ENCODE measurements at places on chromosomes 16 and 17.

DNA sequence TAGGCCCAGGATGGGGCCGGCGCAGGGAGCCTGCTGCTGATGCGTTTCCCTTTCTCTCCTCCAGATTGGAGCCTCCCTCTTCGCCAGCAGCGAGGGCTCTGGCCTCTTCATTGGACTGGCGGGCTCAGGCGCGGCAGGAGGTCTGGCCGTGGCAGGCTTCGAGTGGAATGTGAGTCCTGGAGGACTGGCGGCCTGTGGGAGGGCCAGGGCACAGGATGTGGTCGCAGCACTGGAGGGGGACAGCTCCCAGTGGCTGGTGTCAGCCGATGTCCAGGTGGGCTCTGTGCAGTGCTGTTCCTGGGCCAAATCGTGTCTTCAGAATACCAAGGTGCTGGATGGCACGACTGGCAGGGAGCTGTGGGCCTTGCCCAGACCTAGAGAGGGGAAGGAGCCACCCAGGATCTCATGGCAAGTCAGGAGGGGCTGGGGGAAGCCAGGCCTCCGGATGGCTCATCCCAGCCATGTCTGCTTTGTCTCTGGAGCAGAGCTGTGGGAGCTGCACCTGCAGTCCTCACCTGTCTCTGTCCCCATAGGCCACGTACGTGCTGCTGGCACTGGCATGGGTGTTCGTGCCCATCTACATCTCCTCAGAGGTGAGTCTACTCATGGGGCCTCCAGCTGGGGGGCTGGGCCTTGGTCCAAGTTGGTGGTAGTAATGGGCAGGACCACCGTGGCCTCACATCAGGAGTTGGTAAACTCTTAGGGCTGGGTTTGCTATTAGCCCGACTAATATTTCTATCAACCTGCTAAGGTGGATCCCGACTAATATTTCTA lies 7.3 kb downstream of the SLC5A10 start:
- DNase-seq: no peak

DNA sequence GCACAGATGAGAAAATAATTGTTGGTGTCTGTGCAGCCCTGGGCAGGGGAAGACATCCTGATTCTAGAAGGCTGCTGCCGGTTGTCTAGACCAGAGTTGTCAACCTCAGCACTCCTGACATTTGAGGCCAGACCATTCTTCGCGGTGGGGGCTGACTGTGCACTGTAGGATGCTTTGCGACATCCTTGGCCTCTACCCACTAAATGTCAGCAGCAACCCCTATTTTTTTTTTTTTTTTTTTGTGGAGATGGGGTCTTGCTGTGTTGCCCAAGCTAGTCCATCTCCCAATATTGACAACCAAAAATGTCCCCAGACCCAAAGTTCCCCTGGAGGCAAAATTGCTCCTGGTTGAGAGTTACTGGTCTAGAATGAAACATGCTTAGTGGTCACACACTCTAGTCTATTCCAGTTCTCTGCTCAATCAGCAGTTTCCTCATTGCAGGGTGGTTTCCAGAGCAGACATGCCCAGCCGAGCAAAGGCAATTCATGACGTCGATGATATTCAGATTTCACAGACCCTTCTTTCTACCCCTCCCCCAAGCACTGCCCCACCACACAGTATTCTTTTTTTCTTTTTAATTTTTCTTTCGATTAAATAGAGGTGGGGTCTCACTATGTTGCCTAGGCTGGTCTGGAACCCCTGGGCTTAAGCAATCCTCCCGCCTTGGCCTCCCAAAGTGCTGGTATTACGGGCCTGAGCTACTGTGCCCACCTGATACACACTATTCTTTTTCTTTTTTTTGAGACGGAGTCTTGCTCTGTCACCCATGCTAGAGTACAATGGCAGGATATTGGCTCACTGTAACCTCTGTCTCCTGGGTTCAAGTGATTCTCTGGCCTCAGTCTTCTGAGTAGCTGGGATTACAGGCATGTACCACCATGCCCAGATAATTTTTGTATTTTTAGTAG lies 9.0 kb downstream of the C17orf99 start:
- DNase-seq: no peak

- no peak for DNase-seq
These were observed 9.5 kb upstream of the GRN start for GRCh38 chr17:44335564-44335963.

DNA sequence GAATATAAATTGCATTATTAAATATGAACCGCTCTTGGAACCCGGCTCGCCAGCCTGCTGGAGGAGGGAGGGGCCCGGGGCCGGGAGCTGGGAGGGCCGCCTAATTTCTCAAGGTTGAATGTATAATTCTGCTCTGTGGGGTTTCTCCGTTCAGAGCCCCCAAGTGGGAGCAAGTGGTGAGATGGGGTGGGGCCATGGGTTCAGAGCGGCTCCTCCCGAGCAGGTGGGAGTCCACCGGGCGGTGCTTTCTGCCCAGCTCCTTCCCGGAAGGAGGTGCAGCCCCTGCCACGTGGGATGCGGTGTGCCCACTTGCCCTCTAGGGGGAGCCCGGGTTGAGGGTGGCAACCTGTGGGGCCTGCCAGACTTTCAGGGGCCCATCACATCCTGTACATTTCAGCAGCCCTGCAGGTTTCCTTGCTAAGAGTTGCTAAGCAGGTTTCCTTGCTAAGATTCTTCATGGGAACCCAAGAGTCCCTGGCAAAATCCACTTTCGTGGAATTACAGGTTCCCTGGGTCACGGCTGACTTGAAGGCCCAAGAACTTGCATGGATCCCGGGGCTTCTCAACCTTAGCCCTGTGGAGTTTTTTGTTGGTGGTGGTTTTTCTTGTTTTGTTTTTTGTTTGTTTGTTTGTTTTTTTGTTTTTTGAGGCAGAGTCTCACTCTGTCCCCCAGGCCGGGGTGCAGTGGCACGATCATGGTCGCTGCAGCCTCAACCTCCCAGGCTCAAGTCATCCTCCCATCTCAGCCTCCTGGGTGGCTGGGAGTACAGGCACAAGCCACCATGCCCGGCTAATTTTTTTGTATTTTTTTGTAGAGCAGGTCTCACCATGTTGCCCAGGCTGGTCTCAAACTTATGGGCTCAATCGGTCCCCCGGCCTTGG lies 196.7 kb upstream of the GSE1 start:
- DNase-seq: no peak
